ENCODE measurements at places on chromosomes 6 and 20. TPM values are rescaled to one million over a fixed set of nuclear protein-coding genes. Genes with fewer than 3 reads are reported as not detected.

The SYCP2 gene
- 0.36 TPM for total RNA-seq

The BPI gene
- 0.30 TPM for total RNA-seq

The CGA gene
- total RNA-seq: not detected

The NOX3 gene
- not detected for total RNA-seq

The PMEPA1 gene
- total RNA-seq: 19.9 TPM

The ABHD16A gene
- 50.4 TPM for total RNA-seq

The MAP3K5 gene
- total RNA-seq: 21.6 TPM

The PGC gene
- not detected for total RNA-seq

The RSPH9 gene
- 0.83 TPM for total RNA-seq

Measured in smooth muscle cell of the pulmonary artery (primary cell).